GM12891 (cell line): ENCODE measurements at places on chromosomes 4 and X.

GRCh38 chr4:7798178-7798995 lies 141.3 kb downstream of the AFAP1 start:
- no peak for DNase-seq

DNA sequence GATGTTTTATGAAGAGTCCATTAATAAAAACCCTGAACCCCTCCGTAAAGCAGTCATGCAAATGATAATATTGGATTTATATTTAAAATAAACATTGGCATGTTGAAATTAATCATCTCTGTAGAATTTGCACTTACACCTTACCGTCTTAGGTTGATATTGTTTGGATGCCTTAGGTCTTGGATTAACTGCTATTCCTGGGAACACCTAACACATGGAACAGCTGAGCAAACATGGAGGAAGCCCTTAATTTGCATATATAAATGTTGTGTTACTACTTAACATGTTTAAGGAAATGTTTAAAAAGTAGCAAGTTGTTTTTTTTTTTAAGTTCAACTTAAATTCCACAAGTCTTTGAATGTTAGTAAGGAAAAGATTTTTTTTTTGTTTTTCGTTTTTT lies 62.5 kb downstream of the NSD2 start:
- DNase-seq: no peak

DNA sequence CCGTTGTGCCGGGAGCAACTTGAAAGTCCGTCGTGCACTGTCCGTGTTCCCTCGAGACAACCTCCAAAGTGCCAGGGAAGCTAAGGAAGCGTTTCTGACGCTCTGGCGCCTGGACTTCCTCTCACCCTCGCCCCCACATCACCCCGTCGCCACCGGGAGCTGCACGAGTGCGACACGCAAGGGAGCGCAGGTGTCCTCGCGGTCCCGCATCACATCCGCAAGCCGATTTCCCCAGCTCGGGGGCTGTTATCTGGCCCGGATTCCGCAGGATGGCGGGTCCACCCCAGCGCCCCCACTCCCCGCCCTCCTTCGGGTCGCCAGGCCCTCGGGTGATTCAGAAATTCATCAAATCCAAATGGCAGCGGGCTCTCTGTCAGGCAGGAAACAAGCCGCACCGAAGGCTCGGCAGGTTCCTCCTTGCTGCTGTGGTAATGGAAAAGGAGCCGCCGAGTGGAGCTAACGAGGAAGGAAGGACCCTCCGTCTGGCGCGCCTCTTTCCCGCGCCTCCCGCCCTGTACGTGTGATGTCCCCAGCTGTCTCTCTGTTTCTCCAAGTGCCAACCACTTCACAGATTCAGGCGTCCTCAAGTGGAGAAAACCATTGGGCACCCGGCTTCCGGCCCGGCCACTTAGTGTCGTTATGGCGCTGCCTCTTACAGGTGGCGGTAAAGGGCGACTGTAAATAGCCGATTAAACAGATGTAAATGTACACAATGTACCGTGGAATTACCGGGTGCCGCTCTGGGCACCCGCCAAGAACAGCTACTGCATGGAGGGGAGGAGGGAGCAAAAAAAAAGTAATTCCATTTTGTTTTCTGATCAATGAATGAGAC lies 921 bp upstream of the SETD7 start:
- peak; percentile 29 for DNase-seq

GRCh38 chrX:7318661-7319060 lies 170.7 kb upstream of the PUDP start:
- DNase-seq: no peak
